ENCODE measurements at places on chromosomes 13 and 19.

DNA sequence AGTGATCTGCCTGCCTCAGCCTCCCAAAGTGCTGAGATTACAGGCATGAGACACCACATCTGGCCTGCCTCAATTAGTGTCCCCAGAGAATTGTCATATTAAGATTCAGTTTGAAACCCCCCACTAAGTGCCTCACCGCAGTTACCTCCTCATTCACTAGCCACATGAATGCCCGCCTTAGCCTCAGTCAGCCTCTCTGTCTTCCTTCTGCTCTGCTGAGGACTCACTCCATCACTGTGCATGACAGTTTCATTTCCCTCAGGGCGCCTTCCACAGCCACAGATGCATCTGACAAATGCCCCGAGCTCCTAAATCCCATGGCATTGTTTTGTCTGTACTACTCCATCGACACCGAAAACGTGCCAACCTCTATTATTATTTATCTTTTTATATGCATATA is 23.3 kb downstream of the MIPEP start:
- DNase-seq, result no peak

- DNase-seq, result peak; percentile 79
Measured at GRCh38 chr19:38233740-38234251, 9.8 kb upstream of the DPF1 start.

GRCh38 chr13:27712421-27712820 is 79.9 kb upstream of the GSX1 start:
- DNase-seq, result no peak

DNA sequence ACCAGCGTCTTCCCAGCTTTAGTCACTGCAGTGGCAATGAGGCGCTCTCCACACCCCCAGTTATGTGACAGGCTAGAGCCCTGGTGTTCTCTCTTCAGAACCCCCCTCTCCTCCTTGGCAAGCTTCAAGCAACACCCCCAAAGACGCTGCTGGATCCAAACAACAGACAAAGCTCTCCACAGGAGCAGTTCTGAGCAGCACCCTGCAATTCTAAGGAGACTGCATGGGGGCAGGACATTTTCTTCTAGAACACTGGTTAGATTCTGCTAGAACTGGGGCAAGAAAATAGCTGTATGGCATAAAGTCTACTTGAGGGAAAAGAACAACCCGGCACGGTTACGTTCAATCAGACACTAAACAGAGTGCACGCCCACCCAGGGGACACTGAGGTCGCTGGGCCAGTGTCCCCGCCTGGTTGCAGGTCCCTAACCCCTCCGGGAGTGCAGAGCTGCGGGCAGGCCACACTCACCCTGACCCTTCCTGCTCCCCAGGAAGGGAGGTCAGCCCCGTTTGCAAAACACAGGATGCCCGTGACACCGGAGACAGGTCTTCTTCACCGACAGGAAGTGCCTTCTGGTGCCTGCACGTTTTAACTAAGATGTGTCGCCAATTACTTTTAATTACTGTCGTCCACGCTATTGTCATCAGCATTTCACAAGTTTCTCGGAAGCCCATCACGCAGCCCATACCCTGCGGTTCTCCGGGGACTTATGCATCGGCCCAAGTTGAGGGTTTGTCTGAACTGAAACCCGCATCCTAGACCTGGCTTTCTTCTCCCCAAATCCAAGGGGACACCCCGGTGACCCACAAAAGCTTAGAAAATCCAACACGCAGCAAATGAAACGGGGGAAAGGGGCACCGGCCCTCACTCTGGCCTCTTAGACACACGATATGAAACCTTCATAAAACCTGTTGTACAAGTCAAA is 943 bp downstream of the GJB6 start:
- peak; percentile 2 for DNase-seq

DNA sequence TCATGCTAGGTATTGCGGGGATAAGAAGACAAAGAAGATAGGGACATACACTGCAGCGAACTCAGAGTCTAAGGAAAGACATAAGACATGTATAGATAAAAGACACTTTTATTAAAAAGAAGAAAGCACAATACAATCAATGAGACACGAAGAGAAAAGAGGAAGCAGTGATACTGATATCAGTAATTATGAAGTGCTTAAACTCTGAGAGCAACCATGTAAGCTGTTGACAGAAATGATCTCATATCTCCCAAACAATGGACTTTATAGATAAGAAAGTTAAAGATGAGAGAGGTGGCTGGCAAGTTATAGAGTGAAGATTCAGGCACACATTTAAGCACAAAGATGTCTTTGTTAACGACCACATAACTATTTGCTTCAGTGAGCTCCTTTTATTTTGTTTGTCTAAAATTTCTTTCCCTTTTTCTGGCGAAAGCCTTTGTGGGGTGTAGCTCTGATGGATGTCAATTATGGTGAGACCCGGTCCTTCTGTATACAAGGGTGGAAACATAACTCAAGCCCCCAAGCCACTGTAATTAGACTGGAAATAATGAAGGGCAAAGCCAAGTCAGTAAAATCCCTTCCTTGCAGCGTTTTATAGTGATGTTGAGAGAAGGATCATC is 818.0 kb upstream of the SLC10A2 start:
- no peak for DNase-seq

DNA sequence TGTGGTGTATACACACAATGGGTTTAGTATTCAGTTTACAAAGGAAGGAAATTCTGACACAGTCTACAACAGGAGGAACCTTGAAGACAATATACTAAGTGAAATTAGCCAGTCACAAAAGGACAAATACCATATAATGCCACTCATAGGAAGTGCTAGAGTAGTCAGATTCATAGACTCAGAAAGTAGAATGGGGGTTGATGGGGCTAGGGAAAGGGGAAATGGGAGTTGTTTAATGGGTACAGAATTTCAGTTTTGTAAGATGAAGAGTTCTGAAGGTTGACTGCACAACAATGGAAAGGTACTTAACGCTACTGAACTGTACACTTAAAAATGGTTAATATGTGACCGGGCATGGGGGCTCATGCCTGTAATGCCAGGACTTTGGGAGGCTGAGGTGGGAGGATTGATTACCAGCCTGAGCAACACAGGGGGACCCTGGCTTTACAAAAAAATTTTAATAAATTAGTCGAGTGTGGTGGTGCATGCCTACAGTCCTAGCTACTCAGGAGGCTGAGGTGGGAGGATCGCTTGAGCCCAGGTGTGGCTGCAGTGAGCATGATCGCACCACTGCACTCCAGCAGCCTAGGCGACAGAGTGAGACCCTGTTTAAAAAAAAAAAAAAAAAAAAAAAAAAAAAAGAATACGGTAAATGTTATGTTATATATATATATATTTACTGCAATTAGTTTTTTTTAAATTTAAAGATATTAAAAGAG is 45.0 kb downstream of the SLC15A1 start:
- no peak for DNase-seq

- DNase-seq, result peak; percentile 83
Measured at GRCh38 chr13:31204592-31204991, 4.8 kb downstream of the B3GLCT start.

DNA sequence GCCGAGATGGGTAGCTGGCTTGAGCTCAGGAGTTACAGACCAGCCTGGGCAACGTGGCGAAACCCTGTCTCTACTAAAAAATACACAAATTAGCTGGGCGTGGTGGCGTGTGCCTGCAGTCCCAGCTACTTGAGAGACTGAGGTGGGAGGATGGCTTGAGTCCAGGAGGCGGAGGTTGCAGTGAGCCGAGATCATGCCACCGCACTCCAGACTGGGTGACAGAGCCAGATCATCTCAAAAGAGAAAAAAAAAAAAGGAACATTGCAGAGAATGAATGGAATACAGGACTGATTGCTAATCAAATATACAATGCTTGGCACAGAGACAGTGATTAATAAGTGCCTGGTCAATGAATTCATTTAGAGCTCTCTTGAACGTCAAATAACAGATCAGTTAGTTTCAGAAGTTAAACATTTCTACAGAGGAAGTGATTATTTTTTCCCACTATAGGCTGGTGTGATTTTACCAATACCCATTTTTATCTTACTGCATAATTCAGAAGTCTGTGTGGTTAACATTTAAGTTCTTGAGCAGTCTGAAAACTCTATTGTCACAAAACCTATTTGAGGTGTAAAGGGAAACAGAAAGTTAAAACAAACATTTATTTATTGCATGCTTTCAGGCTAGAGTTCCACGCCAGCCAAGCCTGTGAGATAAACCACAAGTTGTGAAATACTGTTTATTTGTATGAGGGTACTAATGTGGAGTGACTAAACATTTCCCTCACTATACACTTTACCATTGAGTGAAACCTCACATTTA is 7.7 kb upstream of the TBC1D4 start:
- peak; percentile 77 for DNase-seq

GRCh38 chr13:98144027-98144741 is 1.3 kb downstream of the FARP1 start:
- peak; percentile 59 for DNase-seq

- DNase-seq, result peak; percentile 98
Measured at GRCh38 chr13:44713788-44714469, 137.8 kb upstream of the TSC22D1 start.

- no peak for DNase-seq
Measured at GRCh38 chr19:5537870-5538269, 29.9 kb downstream of the TINCR start.

DNA sequence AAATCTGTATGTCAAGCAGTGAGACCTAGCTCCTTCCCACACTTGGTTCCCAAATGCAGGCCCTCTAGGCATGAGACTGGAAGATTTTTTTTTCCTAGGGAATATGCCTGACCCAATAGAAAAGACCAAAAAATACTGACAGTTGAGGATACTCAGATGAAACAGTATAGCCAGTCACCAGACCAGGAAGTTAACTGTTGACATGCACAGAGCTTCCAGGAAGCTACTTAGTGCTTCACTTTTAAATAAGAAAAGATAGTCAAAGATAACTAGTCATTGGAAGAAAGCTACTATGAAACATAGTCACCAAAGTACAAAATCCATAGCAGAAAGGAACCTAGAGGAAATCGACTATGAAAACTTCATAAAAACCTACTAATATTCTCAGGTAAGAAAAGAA is 32.3 kb downstream of the BRCA2 start:
- DNase-seq, result no peak

DNA sequence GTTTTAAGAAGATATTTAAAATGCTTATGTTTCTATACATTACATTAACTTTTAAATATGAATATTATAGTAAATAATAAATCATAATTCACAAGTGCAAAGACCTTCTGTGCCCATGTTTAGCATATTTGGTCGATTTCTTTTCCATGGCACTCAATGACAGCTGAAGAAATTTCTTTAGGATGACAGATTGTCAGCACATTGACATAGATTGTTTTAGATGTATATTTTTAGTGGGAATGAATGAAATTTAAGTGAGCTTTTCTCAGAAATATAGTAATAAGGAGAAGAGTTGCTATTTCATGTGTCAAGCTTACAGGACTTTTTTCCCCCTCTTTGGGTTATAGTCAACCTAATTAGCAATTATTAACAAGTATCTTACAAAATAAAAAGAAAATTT is 256.5 kb downstream of the SHISA2 start:
- no peak for DNase-seq

GRCh38 chr13:68929075-68929745 is 1178.4 kb upstream of the ATXN8OS start:
- no peak for DNase-seq

GRCh38 chr13:113785051-113786010 is 26.3 kb downstream of the TMEM255B start:
- DNase-seq, result peak; percentile 97

- peak; percentile 51 for DNase-seq
Measured at GRCh38 chr13:32142956-32143375, 111.4 kb downstream of the FRY start.

DNA sequence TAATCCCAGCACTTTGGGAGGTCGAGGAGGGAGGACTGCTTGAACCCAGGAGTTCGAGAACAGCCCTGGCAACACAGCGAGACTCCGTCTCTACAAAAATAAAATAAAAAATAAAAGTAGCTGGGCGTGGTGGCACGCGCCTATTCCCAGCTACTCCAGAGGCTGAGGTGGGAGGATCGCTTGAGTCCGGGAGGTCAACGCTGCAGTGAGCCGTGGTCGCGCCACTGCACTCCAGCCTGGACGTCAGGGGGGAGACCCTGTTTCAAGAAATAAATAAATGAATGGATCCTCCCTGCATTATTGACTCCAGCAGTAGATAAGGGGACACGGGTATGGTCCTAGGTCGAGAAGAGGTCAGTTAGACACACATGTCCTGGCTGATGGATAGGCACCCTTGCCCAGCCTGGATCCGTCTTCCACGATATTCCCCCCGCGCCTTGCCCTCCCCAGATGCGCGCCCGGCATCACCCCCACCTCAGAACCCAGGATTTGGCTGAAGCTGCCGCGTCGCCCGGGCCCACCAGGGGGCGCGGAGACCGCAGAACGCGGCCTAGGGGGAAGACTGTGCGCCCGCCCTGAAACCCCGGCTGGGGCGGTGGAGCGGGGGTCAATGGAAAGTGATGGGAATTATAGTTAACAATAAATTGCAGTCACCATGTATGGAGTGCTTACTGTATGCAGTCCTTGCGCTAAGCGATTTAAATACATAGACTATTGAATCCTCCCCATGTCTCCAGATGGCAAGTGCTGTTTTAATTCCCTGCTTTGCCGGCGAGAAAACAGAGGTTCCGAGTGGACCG is 2.1 kb upstream of the HOOK2 start:
- peak; percentile 85 for DNase-seq

DNA sequence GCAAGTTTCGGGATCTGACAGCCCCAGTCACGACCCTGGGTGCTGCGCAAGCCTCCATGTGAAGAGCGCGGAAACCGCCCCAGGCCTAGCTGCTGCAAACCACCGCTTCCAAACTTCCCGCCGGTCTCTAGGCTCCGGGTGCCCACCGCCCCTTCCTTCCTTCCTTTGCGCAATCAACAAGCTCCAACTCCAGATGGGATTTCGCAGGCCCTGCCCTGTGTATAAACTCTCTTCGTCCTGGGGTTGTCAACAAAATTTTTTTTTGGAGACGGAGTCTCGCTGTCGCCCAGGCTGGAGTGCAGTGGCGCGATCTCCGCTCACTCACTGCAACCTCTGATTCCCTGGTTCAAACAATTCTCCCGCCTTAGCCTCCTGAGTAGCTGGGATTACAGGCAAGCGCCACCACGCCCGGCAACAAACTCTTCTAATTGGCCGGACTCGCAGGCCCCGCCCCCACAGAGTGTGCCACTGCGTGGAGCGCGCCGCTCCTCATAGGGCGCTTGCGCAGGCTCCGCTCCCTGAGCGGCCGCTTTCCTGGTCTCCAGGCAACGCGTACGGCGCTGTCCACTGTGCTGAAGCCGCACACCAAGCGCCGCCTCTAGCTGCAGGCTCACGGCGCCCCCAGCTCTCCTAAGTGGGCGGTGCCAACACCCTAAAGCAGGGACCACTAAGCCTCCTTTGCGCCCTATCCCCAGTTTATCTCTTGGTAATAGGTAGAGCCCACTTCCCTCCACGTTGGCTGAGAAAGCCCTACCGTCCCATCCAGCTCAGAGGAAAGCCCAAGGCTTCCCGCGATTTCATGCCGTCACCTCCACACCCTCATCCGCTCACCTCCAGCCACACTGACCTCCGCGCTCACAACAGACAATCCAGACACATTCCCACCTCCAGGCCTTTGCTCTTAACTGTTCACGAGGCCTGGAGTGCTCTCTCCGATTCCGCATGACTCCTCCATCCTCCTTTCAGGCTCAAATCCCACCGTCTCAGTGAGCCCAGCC is 5.5 kb upstream of the QTRT1 start:
- DNase-seq, result peak; percentile 94

DNA sequence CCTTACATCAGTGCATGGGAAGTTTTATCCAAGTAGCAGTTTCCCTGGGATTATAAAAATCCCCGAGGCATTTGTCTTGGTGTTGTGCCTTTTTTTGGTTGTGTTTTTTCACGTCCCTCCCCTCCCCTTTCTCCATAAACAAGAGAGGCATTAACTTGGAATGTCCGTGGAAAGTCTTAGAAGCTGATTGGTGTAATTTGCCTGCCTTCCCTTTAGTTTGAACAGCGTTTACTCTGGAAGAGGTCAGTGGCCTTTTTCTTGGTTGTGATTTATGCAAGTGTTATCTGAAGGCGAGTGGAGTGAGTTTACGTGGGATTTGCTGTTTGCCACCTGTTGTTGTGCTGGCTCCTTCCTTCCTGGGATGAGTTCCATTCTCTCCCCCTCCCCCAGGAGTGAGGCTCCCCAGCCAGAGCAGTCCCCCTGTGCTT is 7.2 kb downstream of the ACTN4 start:
- peak; percentile 56 for DNase-seq

Measured in ELR (cell line).